ENCODE measurements at places on chromosomes 4 and X.

DNA sequence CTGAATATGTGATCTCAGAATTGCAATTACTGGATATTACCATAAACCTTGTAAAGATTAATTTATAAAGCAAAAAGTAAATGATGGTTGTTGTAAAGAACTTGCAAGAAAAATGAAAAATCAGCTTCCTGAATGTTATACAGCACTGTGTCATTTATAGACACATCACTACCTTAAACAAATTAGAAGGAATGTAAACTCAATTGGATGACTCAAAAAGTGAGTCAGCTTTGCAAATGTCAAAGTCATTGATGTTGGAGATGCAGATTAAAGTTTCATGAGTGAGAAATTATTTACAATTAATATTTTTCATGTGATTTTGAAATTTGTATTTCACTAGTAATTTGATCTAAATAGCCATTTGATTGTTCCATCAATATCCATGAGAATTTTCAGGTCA lies 193.2 kb downstream of the RAPGEF2 start:
- no peak for DNase-seq

- DNase-seq = no peak
Observed at GRCh38 chrX:54442790-54443189, 2.6 kb downstream of the TSR2 start.

- peak; percentile 17 for DNase-seq
Observed at GRCh38 chr4:185395238-185395955, at the start of gene LRP2BP. LRP2BP (minus strand) TSS chr4:185395924; CDS start chr4:185378186, 17,738 bp downstream.

- no peak for DNase-seq
Observed at GRCh38 chr4:61662362-61662761, 462.2 kb downstream of the ADGRL3 start.

GRCh38 chr4:86926435-86927086 lies 8.2 kb upstream of the AFF1 start:
- DNase-seq = no peak

DNA sequence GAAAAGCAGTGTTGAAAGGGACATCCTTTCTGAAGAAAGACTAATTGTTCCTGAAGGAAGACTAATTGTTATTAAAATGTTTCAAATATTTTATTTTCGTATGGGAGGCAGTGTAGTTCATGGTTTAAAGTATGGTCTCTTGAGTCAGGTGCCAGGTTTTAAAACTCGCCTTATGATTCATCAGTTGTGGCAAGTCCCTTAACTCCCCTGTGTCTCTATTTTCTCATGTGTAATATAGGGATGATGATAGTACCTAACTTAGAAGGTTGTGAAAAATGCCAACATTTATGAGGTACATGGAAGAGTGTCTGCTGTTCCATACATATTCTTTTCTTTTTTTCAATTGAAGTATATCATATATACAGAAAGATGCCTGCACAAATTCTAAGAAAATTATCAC lies 414.2 kb upstream of the DIPK2B start:
- DNase-seq = no peak

GRCh38 chr4:150261571-150261970 lies 183.3 kb downstream of the DCLK2 start:
- no peak for DNase-seq

- no peak for DNase-seq
Observed at GRCh38 chr4:122909683-122910082, 12.7 kb downstream of the NUDT6 start.

DNA sequence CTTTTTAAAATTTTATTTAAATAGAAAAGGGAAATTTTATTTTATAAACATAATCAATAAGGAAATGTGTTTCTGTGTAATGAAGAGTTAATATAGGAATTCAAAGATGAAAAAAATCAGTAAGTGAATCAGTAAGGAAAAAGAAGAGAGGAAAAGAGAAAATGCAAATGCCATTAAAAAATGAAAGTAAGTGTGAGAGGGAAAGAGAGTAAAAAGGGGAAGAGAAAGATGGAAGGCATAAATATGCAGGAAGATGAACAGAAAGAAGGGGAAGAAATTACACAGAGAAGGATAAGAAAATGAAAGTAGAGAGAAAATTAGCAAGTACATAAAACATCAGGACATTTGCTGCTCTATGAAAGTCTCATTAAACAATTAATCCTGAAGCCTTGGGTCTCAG lies 349.9 kb downstream of the FSTL5 start:
- no peak for DNase-seq

- DNase-seq = no peak
Observed at GRCh38 chr4:88570001-88570400, 22.3 kb upstream of the HERC3 start.

GRCh38 chr4:113059449-113060182 lies 10.2 kb downstream of the ANK2 start:
- DNase-seq = no peak

GRCh38 chr4:108943976-108944591 lies 181.2 kb upstream of the ETNPPL start:
- no peak for DNase-seq

DNA sequence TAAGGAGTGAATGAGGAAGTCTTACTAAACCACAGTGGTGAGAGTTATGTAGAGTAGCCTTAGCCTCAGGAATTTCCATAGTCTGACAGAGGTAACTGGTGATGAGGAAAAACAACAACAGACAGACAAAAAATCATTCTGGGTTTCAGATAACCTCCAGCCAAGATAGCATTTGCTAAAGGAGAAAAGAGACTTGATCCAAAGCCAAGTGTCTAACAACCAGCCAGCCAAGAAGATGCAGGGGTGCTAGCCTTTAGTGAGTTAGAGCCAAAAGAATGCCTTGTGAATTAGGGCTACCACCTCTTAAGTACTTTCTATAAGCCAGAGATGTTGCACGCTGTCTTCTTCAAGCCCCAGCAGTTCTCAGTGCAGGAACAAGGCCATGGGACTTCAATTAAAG lies 478.0 kb upstream of the CPEB2 start:
- DNase-seq = no peak

DNA sequence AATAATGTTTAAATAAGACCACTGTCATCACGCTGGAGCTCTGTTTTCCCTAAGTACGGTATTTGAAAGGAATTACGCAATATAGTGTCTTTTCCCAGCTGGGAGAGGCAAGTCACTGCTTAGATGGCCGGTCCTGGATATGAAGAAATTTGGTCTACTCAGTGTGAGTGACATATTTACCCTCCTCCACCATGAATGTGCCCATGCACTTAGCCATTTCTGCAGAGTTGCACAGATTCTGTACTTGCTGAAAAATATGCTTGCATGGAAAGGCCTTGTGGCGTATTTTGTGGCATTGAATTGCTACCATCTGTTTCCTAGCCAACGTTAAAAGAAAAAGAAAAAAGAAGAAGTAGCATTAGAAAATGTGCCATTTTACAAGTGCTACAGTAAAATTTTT lies 73.1 kb downstream of the ADGRL3 start:
- DNase-seq = peak; percentile 24

DNA sequence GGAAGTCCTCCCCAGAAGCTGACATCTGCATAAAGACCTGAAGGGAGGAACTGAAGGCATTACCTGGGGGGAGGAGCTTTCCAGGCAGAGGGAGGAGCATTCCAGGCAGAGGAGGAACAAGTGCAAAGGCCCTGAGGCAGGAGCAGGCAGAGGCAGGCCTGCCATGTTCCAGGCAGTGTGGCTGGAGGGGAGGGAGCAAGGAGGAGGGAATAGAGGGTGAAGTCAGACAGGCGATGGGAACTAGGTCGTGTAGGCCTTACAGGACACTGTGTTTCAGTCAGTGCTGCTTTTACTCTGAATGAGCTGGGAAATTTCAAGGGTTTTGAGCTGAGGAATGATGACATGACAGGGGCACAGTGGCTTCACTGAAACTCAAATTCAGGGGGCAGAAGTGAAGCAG lies 292.7 kb downstream of the BCOR start:
- DNase-seq = no peak

GRCh38 chrX:85922821-85923220 lies 124.5 kb downstream of the CHM start:
- DNase-seq = no peak

DNA sequence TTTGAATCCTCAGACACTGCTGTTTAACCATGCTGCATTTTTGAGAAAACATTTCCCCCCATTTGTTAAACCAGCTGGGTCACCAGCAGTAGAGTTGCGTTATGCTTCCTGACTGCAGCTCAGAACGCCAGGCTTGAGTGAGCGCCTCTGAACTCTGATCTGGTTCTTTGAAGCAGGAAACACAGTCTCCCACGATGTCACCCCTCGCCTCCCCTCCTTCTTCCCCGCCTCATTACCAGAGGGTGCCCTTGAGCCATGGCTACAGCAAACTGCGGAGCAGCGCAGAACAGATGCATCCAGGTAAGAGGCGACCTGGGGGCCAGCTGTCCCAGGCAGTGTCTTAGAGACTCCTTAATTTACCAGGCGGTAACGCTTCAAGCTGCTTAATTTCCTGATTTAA lies 78.4 kb downstream of the REPS2 start:
- no peak for DNase-seq

DNA sequence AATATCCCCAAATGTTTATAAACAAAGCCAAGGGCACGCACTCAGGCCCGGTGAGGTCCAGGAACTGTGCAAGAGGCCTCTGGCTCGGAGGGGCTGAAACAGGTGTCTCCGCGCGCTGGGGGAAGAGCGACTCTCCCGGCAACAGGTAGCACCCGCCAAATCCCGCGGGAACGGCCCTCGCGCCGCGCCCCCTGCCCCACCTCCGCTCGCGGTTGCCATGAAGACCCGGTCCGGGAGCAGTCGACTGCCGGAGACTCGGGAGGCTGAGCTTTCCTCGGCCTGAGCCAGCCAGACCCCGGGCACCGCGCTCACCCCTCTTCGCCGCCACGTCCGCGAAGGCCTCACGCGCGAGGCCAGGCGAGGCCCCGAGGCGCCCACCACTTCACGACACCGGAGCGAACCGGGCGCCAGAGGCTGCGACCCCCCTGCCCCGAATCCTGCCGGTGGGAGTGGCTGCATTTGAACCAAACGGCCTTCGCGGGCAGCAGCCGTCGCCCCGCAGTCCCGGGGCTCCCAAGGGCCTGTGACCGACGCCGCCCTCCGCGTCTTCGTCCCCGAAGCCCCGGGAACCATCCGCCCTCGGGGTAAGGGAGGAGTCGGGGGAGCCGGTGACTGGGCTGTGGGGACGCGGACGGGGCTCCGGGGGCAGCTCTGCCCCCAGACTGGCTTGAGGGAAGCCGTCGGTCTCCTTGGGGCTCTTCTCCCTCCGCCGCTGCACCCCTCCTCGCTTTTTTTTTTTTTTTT lies at the start of gene NSUN7:
Gene NSUN7 (plus strand): TSS at position 239 of the 744 bp plus-strand sequence. CDS start 739 bp downstream, outside the sequence.
- DNase-seq = no peak

DNA sequence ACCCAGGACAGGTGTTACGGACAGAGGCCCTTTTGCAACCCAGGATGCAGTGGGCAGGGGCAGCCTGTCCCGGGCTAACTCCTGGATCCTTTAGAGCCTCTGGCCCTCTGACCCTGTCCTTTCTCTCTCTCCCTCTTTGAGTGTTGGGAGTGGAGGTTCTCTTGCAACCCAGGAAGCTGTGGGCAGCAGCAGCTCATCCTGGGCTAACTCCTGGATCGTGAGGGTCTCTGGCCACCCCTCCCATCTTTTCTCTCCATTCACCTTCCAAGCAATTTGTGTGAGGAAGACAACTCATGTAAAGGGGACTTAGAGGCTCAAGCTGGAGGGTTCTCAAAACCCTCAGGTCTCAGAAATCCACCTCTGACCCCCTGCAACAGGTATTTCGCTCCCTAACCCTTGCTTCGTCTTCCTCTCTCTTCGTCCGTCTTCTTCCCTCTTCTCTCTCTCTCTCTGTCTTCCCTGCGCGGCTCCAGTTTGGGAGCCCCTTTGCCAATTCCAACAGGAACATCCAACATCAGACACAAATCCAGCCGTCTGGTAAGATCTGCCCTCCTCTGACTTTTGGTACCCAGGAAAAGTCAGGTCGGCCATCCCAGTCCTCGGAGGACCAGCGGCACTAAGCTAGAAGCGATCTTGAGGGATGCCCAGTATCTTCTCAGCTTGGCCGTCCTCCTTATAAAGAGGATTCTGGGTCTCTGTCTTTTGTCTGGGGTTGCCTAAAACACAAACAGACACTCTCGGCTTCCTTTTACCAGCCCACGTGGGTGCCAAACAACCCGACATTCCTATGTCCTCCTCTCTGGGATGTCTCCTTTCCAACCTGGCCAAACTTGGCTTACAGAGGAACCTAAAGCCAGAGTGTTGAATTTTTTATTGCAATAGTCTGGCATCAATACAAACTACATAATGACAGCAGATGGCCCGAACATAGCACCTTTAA lies 7.9 kb downstream of the ASMTL start:
- DNase-seq = no peak

- DNase-seq = no peak
Observed at GRCh38 chrX:70117738-70118137, 15.5 kb upstream of the IGBP1 start.

DNA sequence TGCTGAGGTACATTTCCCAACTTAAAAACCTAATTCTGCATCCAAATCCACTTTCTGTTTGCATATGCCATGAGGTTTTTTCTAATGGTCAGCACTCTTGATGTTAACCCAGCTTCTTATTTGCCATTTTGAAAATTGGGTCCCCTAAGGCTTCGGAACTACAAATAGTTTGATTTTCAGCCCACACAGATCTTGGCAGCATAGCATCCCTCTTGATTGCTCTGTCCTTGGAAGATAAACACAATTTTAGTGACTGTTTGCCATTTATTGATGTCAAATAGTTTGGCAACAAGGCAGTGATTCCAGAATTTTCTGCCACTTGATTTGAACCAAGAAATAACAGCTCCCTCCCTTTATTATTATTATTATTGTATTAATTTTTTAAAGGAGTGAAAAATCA lies 696.9 kb downstream of the RAB28 start:
- DNase-seq = no peak

DNA sequence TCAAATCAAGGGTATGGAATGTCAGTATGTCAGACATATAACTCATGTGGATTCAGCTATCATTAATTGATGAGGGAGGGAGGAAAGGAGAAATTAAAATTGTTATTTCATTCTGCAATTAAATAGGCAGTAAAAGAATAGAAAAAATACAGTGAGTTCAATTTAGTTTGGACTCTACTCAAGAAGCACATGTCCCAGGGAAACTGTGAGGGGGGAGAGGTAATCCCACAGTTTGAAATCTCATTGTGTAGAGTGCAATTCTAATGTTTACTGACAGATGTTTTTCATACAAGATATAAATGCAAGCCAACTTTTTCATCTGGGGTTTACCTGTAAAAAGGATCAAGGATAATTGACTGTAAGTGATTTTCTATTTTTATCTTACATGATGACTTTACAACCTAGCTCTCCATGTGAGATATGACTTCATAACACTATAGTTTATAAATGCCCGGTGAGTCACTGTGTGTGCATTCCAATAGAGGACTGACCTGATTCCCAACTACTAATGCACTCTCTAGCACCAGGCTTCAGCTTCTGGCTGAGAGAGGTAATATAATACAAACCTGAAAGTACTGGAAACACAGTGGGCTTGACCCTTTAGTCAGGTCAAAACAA lies 35.2 kb upstream of the SCD5 start:
- no peak for DNase-seq

- DNase-seq = no peak
Observed at GRCh38 chrX:65587616-65588526, 53.3 kb upstream of the LAS1L start.
